ENCODE measurements at places on chromosomes 6 and 20. TPM values are rescaled to one million over a fixed set of nuclear protein-coding genes. Genes with fewer than 3 reads are reported as not detected.

DNA sequence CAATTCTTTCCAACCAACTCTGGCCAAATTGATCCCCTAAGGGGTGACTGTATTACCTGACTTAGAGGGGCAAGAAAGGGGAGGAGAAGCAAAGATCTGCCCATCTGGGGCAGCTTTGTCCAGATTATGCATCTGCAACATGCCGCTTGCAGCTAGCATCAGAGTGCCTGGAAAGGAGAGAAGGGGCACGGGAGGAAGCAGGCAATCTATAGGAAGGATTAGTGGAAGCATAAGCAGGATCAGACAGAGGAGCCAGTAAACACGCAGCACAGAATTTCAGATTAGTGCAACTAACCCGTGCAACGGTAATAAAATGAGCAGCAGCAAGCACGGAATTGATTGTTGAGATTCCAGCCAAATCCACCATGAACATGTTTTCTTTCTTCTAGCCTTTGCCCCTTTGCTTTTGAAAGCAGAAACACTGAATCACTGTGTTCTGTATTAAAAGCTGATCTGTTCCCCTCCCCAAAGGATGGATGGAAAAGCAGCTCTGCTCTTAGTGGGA, 643.6 kb upstream of the CHD6 start:
- DNase-seq, result no peak

PTK6 gene
- total RNA-seq, result not detected

DNA sequence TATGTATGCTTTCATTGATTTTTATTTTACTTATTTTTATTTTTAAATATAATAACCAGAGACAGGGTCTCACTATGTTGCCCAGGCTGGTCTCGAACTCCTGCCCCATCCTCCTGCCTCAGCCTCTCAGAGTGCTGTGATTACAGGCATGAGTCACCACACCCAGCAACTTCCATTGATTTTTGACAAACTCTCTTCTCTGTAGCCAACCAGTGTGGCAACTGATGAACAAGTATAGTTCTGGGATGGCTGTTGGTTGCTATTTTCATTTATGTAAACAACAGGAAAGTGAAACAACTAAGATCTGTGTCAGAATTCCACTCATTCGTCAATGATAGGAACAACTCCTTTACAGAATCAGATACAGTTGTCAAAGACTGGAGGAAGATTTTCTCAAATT, 356.7 kb upstream of the JARID2 start:
- no peak for DNase-seq

GRCh38 chr6:37375376-37375775, 21.6 kb downstream of the RNF8 start:
- DNase-seq, result no peak

TTK gene
- 62.5 TPM for total RNA-seq

ARMC2 gene
- 12.6 TPM for total RNA-seq

DNA sequence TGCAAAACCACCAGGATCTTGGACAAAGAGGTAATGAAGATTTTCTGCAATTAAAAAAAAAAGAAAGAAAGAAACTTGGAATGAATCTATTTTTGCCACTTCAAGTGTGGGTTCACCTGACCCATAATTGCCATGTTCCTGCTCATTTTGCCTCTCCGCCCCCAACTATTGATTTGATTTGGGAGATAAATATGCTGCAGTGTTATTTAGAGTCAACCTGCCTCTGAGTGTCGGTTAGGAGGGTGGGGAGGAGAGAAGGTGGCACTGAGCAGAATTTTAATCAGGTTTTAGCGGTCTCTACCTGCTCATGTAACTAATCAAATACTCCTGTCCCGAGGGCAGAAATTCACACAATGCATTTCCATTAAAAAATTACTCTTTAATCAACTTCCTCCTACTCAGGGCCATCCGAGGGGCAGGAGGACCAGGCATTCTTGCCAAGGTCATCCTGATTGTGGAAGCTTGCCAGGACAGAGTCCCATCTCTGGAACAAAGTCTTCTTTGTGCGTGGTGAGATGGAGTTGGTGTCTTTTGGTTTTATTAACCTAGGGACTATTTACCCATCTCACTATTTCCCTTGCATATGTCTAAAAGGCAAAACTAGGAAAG, 300.1 kb downstream of the CDH26 start:
- no peak for DNase-seq

RBM24 gene
- total RNA-seq, result 0.55 TPM

BTN1A1 gene
- total RNA-seq, result not detected

- no peak for DNase-seq
Observed at GRCh38 chr6:159461998-159462397, 231.0 kb downstream of the SOD2 start.

TSHZ2 gene
- 4.1 TPM for total RNA-seq

- DNase-seq, result peak; percentile 28
Observed at GRCh38 chr6:107670792-107671199, 153.3 kb downstream of the SCML4 start.

BRD2 gene
- 276 TPM for total RNA-seq

GRCh38 chr6:32131439-32131948, 1.4 kb upstream of the FKBPL start:
- no peak for DNase-seq

PXDC1 gene
- total RNA-seq, result 5.2 TPM

MTFR2 gene
- 10.1 TPM for total RNA-seq

PACRG gene
- total RNA-seq, result not detected

GRCh38 chr6:36139991-36140710, 9.8 kb downstream of the MAPK13 start:
- no peak for DNase-seq

- DNase-seq, result no peak
Observed at GRCh38 chr6:2733324-2733723, 17.4 kb downstream of the MYLK4 start.

ADGB gene
- total RNA-seq, result not detected

GRCh38 chr20:39623584-39624234, 661.6 kb downstream of the DHX35 start:
- DNase-seq, result peak; percentile 69

DNA sequence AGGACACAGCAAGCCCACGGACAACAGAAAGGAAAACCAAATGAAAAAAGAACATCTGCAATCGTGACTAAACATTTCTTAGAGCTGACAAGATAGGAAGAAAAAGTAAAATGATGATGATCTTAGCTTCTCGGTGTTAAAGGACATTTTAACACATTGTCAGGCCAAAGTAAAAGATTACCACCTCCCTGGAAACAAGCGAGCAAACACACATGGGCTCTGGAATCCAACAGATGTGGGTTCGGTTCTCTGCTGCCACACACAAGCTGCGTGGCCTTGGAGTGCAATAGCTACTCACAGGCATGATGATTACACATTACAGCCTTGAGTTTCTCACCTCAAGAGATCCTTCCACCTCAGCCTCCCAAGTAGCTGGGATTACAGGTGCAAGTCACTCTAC, 7.5 kb upstream of the AAR2 start:
- DNase-seq, result no peak

LY6G6C gene
- total RNA-seq, result 0.80 TPM

PDSS2 gene
- 15.8 TPM for total RNA-seq

DNA sequence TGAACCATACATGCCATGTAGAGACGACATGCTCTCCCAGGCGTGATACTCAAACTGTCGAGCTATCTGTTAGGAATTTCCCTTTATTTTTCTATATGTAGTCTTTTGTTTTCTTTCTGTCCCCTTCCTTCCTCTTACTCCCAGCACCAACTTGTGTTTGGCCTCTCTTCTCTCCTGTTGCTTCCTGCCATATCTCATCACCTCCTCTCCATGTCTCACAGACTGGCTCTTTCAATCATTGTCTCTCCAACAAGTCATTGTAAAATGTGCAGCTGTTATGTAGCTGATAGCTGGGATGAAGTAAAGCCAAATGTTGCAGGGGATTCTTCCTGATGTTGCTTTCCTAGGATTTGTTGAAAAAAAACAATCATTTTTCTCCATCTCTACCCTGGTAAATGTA, 234.5 kb downstream of the TMEM242 start:
- DNase-seq, result no peak

PCK1 gene
- total RNA-seq, result not detected

DNA sequence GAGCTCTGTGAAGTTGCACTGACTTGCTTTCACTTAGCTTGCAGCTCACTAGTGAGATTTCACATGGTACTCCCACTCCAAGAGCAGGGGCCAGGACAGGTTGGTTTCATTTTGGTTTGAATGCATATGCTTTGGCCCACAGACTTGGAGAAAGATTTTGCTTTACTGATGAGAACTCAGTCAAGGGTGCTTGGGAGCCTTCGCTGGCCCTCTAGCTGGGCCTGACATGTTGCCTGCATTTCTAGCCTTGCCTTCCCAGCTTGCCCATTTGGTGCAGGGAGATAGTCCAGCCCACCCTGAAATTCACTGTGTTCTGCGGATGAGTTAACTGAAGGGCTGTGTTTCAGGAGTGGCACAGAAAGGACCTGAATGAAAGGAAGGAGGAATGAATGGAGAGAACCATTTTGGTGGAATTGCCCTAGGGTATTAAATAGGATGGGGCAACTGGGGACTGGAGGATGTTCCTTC, 1.9 kb downstream of the SGK1 start:
- no peak for DNase-seq

KCNQ2 gene
- total RNA-seq, result 6.6 TPM

DNA sequence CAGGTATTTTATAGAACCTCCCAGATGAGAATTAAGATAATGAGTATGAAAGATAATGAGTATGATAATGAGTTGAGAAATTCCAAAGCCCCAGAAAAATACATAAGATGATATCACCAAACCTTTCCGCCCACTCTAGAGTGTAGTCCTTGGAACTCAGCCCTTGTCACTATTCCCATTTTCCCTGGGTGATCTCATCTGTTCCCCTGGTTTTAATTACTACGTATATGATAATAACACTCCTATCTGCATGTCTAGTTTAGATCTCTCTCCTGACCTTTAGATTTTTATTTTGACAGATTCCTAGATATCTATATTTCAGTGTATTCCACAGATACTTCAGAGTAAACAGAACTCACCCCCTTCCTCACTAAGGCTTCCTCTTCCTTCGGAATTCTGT, 51.0 kb upstream of the ASIP start:
- no peak for DNase-seq

GPX5 gene
- not detected for total RNA-seq

RCAN2 gene
- total RNA-seq, result 0.13 TPM

BPIFB4 gene
- not detected for total RNA-seq

GRCh38 chr6:109595998-109596397, 95.0 kb downstream of the AK9 start:
- peak; percentile 42 for DNase-seq

DNA sequence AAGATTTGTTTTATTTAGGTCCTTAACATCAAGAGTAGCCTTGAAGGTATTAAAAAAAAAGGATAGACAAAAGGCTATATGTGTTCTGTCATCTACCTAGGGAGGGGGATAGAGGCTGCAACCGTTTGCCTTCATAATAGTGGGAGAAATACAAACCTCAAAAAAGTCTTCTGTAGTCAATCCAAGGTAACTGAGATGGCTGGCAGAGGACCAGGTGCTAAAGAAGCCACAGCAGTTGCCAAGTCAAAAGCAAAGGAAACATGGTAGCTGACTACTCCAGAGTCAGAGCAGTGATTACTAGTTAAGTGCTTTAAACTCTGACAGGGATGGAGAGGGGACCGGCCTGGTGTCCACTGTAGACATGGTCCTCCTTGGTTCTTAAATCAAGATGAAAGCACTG, 249.4 kb downstream of the PTPRK start:
- no peak for DNase-seq

DNA sequence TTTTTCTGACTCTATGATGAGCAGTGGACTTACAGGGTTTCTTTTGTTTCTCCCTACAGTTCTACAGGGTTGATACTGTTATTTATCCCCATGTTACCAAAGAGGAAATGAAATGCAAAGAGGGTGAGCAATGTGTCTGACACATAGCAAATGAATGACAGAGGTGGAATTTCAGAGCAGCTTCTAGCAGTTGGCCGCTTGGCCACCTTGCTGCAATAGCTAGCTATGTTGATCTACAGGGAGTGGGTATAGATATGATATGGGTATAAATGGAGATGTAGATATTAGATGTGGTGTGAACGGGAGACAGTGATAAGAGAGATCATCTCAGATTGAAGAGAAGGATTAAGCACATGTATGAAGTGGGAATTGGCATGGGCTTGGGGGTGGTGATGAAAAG, 10.9 kb upstream of the SLC22A3 start:
- DNase-seq, result no peak

DNA sequence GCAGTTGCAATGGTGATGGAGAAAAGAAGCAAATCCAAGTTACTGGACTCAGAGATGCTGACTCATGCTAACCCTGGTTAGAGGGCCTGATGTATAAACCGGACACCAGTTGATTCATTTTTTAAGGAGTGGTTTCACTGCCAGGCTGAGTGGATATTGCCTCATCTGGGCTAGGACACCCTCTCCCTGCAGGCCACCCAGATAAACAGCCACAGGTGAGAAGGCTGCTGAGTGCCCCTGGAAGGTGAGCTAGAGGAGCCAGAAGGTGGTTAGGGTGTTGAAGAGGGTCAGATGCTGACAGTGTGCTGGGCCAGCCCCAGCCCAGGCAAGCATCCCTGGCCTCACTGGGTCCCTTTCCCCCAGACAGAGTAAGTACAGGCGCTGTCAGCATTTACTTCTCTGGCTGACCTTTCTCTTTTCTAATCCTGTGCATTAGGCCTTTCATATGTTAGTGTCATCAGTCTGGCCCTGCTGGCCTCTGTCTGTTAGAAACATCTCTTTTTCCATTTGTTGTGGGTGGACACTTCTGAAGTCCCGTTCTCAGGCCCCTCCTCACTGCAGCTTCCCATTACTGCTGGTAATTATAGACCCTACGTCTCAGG, 13.5 kb downstream of the EPB41L1 start:
- DNase-seq, result no peak

- DNase-seq, result no peak
Observed at GRCh38 chr20:24699321-24700165, 230.1 kb downstream of the SYNDIG1 start.

OR12D1 gene
- total RNA-seq, result not detected

GRCh38 chr6:104253236-104253635, 606.5 kb downstream of the HACE1 start:
- no peak for DNase-seq

COL11A2 gene
- 1.9 TPM for total RNA-seq

GRCh38 chr20:728256-728944, 39.9 kb downstream of the SLC52A3 start:
- peak; percentile 69 for DNase-seq

GRCh38 chr6:63058601-63059000, 152.7 kb upstream of the FKBP1C start:
- no peak for DNase-seq

TPX2 gene
- 187 TPM for total RNA-seq

DNA sequence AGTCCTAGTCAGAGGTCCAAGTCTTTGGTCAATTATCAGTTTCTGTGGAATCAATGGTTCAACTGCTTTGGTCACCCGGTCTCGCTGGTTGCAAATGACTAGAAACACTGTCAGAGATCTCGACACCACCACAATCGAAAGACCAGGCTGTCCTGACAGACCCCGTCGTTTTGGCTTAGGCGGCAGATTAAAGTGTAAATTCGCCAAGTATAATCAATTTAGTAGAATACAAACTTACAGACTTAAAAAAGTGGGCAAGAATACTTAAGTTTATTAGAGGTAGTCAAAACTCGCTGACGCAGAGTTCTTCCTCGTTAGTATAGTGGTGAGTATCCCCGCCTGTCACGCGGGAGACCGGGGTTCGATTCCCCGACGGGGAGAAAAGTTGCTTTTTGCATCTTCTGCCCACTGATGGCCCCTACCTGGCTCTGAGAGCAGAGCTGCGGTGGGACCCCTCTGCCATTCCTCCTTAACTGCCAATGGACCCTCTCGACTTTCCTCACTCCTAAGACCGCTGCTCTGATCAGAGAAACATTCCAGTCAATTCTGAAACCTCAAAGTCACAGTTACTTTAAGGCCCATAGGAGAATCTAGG, 30.6 kb upstream of the ZNF184 start:
- peak; percentile 85 for DNase-seq

All from A673 (cell line).